ENCODE measurements at places on chromosomes 3 and 15.

DNA sequence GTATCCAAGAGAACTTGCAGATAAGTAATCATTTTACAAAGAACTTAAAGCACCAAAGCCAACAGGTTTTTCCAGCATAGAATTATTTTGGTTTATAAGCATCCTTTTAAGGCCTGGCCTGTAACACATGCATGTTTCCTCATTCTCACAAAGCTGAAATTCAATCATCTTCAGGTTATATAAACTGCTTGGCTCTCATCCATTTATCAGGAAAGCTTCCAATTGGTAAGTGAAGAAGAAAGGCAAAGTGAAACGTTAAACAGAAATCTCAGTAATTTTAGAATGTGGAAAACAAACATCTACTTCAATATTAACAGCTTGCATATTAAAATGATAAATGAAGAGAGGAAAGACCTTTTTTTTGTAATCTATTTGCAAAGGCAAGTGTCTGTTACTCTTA, 1.6 kb downstream of the SERP1 start:
- no peak for DNase-seq

DNA sequence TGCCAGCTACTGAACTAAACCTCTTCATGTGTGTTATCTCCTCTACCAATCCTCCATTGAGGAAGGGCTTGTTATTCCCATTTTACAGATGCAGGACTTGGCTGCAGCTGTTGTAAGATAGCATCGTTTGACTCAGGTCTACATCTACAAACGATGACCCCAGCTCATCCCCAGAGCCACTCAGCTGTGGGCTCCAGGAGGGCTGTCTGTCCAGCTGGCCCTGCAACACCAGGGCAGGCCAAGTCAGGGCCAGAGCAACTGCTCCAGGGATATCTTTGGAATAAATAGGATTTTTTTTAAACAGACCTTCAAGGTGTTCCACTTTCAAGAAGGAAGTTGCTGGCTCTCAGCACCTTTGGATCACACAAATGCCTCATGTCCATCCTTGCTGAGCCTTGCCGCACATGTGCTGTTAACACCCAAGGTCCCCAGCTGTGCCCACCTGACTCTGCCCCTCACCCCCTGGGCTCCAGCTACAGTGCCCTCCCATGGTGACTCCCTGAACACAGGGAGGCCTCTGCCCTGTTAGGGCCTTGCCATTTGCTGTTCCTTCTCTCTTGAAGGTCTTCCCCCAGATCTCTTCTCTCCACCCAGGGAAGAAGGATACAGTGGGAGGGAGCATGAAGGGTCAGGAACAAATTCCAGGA, 31.0 kb downstream of the ALDH1L1 start:
- DNase-seq = no peak

DNA sequence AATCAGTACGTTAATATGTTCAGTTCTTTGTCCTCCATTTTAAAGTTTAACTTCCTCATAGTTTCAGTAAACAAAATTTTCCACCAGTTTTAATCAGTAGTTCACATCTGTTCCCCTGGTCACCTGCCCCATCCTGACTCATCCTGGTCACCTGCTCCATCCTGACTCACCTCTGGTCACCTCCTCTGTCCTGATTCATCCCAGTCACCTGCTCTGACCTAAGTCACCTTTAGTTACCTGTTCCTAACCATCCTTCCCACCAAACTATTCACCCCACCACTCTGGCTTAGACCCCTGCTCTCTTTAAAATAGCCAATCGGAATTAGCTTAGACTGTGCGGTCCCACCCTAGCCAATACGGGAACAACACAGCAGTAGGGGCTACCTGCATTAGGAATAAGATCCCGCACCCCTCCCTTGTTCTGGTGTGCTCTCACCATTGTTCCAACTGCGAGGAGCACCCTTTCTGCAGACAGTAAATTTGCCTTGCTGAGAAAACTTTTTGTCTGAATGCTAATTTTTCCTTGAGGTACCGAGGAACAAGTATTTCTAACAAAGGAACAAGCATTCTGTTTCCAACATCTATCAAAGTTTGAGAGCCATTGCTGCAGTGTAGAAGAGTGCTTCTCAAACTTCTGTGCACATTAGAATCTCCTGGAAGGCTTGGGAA, 169.3 kb downstream of the ADAMTS17 start:
- DNase-seq = no peak

DNA sequence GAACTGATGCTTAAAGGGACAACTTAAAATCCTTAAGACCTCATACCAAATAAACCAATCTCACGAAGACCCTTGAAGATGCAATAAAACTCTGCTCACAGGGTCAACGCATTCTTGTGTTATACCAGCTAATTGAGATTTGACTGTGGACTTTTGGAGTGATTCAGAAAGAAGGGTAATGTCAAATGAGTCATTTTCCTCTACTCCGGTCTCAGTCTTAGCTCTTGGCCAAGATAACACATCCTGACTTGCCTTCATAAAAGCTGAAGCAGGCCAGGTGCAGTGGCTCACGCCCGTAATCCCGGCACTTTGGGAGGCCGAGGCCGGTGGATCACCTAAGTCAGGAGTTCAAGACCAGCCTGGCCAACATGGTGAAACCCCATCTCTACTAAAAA, 3.8 kb downstream of the PKM start:
- DNase-seq = peak; percentile 49

- no peak for DNase-seq
Observed at GRCh38 chr3:132867956-132868355, 145.7 kb upstream of the NPHP3 start.

DNA sequence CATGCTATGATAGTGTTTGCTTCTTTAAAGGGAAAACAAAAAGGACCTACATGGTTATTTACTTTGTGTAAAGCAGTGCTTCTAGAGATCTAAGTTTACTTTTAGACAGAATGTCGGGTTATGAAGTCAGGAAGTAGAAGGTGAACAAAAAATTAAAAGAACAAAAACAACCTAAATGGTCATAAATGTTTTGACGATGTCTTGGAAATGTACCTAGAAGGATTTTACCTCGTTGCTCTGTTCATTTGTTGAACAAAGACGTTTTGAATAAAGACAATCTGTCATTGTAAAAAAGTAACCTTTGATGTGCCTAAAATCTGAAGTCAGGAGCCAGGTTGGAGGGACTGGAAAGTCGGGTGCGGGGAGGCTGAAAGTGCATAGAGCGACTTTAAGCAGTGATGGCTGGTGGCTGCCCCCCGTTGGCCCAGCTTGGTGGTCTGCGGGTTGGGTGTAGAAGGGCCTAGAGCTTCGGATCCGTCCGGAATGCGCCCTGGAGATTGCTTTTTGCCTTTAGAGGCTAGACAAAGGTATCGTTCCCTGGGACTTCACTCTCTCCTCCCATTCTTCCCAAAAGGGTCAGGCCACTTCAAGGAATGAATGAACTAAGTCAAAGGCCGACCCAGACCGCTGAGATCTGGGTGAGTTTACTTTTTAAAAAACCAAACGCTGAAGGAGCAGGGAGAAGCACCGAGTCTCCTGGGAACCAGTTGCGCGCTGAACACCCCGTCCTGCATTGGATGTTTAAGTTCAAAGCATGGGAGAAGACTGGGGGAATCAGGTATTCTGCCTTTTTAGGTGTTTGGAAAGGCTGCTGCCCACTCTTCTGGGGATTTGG, 2.1 kb downstream of the SOX14 start:
- no peak for DNase-seq

DNA sequence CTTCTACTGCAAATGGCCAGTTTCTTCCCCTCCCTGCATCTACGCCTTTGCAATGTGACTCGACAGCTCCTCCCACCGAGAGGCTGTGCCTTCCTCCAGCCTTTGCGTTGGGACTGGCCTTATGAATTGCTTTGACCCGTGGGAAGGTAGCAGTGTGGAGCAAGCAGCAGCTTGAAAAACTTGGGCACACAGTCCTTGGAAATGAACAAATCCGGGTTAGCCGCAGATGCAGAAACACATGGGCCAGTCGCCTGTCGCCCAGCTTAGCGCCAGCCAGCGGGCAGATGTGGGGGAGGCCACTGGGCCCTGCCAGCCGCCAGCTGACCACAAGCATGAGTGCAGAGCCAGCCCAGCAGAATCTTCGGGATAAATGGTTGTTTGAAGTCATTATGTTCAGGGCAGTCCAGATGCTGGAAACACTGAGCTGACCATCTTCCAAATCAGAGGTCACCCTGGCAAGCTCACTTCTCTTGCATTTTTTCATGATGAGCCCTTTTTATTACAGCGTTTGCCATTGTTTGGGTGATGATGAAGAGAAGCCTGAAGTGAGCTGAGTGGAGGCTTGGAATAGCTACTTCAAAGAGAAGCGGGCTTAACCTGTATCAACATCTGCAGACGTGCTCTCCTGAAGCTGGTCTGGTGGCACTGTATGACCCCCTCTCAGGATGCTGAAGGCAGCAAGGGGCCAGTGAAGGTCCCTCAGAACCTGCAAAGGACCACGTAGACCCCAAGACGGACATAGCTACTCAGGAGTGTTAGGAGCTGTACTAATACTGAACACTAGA, 9.8 kb downstream of the SELENOS start:
- no peak for DNase-seq

DNA sequence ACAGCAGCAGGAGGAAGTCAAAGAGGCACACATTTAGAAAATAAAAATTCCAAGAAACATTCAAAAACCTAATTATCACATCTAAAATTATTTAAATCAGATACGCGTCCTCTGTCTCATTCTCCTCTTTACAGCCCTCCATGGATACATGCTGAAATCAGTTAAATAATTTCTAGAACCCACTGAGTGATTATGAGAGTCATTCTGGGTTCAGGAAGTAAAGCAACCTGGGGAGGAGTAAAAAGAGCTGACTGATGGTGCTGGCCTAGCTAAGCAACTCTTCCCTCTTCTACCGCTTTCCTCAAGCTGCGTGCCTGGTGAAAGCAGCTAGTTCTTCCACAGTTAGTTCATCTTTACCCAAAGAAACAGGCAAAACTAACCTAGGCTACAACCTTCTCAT, 48.7 kb downstream of the RAF1 start:
- no peak for DNase-seq

DNA sequence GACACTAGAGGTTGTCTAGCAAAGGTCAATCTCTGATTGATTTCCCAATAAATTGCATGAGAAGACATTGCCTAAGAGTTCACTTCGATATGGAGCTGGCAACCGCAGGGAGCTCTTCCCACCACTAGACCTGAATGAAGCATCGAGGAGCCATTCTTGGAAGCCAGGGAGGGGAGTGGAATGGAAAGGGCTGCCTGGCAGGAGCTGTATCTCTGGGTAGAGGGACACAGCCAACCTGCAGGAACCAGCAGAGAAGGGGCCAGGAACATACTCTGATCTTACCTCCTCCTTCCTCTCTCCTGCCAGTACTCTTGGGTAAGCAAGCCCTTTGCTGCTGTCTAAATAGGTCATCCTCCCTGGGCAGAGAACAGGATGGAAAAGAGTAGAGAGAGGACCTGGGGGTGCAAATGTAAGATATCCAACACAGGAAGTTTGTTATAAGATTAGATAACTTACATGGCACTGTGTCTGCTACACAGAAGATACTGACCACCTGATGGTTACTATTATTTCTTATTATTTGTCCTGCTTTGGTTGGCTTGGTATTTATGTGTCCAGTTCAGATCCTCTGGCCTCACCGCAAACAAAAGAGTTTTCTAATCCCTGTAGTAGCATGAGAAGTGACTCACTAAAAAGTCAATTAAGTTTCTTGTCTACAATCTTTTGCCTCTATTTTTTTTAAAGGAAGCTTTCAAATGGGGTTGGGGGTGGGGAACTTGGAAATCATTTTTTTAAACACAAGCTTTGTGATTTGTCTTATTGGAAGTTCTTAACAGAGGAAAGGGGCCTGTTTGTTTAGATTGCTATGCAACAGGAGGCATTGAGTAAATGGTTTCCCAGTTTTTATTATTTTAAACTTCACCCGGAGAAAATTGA, 156.7 kb upstream of the TSC22D2 start:
- DNase-seq = no peak

DNA sequence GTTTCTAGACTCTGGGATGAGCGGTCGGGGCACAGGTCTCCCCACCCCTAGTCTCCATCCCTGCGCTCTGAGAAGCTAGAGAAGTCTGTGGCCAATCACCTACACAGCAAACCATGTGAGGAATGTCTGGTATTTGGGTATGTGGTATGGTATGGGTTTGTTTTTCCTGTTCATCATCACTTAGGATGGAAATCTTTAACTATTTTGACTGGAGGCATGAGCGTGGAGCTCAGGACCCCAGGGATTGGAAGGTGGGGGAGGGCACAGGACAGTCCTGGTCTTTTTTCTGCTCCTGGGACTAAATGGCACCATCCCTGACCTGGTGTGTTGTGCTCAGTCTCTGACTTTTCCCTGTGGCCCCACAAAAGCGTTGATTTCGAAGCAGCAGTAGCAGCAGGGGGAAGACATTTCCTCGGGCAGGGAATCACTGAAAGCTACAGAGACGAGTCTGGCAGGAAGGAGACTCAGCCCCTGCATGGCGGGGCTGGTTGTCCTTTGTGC, 191.7 kb upstream of the TPM1 start:
- DNase-seq = no peak

GRCh38 chr3:52843881-52844280, 9.1 kb upstream of the MUSTN1 start:
- no peak for DNase-seq

DNA sequence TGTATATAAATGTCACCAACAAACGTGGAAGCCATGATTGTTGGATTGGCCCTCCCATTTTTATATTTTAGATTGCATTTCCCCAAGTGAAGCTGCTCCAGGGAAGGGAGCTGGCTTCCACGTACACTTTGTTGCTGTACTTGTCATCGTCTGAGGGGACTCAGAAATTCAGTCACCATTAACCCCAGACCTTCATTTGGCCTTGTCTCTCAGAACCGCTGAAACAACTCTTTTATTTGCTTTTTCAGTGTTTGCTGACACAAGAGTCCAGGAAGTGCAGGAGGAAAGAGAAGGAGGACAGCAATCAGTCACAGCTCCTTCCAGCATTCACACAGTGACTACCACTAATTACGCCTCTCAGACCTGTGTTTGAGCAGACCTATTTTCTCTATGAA, 276.5 kb downstream of the TBL1XR1 start:
- DNase-seq = no peak

- no peak for DNase-seq
Observed at GRCh38 chr3:139732729-139733128, 55.0 kb upstream of the NMNAT3 start.

DNA sequence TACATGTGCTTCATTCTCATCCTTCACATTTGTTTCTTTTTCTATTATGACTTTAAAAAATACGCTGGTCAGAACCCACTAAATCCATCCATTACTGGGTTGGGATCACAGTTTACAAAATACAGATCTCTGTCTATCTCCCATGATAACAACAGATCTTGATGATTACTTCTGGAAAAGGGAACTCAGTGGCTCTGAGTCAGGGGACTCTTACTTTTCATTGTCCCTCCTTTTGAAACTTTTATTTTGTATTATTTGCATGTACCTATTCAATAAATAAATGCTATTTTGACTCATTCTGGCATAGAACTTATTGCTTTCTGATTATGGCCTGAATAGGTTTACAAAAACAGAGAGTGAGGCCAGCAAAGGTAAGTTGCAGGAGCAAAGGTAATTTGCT, 11.6 kb upstream of the RASGRP1 start:
- DNase-seq = no peak

Measured in suppressor macrophage (primary cell).